Sciatic nerve (tissue), 2 donors: ENCODE measurements at places on chromosomes 13 and 19. TPM values are rescaled to one million over a fixed set of nuclear protein-coding genes. Genes with fewer than 3 reads are reported as not detected.

Gene FPR1
- 15.5 TPM for total RNA-seq

Gene CGB8
- total RNA-seq = not detected

Gene NCR1
- 0.45 TPM for total RNA-seq

Gene MATK
- 1.6 TPM for total RNA-seq

Gene FXYD3
- total RNA-seq = 24.1 TPM

Gene EXOC3L2
- 4.9 TPM for total RNA-seq

Gene TMEM238
- 2.9 TPM for total RNA-seq

Gene GRK1
- total RNA-seq = 0.09 TPM

Gene ZNF444
- 32.5 TPM for total RNA-seq
